ENCODE measurements at places on chromosomes 5 and 9.

DNA sequence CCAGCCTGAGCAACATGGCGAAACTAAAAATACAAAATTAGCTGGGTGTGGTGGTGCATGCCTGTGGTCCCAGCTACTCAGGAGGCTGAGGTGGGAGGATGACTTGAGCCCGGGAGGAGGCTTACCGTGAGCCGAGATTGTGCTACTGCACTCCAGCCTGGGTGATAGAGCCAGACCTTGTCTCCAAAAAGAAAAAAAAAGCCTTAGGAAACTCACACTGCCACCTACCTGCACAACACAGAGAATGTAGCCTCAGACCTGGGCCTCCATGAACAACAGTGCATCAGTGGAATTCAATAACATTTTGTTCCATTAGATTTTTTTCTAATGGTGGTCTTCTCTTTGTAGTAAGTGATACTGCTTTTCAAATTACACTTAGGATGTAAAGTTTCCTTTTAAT is 63.8 kb upstream of the RARS1 start:
- no peak for DNase-seq

DNA sequence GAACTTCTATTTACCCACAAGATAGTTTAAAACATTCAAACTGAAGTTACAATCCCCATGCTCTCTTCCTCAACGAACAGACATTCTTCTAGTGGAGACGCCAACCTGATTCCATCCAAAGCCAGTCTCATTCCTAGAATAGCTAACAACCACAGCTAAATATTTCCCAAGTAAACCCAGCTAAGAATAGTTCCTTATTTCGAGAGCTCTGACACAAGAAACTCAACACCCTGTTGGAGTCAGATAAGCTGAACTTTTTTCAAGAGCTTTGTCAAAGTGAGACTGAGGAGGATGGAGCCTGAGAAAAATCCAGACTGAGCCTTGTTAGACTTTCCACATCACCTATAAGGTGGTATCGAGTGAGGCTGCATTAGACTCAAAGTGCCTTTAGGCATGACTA is 56.7 kb upstream of the RPS23 start:
- no peak for DNase-seq

DNA sequence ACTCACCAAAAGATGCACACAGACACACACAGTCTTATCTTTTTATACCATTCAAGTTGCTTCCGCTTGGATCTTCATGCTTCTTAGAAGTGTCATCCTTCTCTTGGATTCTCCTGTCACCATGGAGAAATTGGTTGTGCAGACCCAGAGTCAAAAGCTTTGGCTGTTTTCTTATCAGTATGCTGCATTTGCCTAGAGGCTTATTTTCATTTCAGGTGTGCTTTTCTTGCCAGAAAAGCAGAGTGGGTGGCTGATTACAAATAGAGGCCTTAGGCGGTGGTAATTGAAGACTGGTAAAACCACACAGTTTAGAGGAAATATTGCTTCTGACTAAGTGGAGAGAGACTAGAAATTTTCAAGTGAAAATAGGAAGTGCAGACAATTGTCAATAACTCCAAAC is 70.2 kb upstream of the TLE4 start:
- DNase-seq: no peak

- no peak for DNase-seq
These were observed 27.1 kb upstream of the BASP1 start for GRCh38 chr5:17190242-17190778.

- DNase-seq: no peak
These were observed 999.8 kb downstream of the NR2F1-AS1 start for GRCh38 chr5:92581249-92581648.

DNA sequence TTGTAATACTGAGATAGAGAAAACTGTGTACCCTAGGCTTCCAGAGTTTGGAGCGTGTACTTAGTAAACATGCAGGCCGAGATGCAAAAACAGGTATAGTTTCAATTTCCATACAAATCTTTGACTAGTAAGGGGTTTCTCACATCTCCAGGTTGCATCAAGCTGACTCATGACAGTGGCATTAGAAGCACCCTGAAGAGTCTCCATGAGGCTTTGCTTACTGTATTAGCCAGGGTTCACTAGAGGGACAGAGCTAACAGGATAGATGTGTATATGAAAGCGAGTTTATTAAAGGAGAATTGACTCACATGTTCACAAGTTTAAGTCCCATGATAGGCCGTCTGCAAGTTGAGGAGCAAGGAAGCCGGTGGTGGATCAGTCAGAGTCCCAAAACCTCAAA is 275.3 kb upstream of the CDH6 start:
- DNase-seq: no peak

DNA sequence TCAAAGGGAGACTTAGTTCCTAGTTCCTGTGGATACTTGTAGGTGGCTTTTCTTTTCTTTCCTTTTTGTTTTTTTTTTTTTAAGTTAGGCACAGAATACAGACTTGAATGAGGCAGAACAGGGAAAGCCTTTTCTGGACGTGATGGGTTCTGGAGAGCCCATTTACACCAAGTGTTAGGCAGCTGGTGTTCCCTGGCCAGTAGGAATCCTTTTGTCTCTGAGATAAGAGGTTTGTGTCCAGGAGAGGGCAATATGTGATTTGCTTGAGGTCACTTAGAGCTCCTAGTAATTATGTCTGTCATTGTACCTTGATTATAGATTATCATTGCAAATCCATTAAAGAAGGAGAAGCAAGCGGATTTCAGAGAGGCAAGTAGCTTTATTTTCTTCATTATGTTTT is 9.1 kb downstream of the MEGF10 start:
- no peak for DNase-seq

GRCh38 chr5:177357459-177358351 is at the start of gene RGS14:
Gene RGS14 (plus strand): TSS chr5:177357924. CDS start chr5:177358025, 101 bp downstream.
- DNase-seq: peak; percentile 83

All from CD4-positive, alpha-beta T cell treated with Interferon gamma for 1 hour (primary cell).